ENCODE measurements at places on chromosomes 12 and 14. TPM values are rescaled to one million over a fixed set of nuclear protein-coding genes. Genes with fewer than 3 reads are reported as not detected.

GRCh38 chr12:57694459-57695019, 607 bp downstream of the OS9 start:
- DNase-seq = peak; percentile 97
- H3K4me3 ChIP-seq = peak overlapping the region; percentile 54
- H3K36me3 ChIP-seq = peaks cover 48% of the 10 kb centered on the region
- H3K27ac ChIP-seq = peak overlapping the region; percentile 8
- peaks cover 11% of the 10 kb centered on the region for H3K4me1 ChIP-seq

GRCh38 chr14:33081259-33081658, 142.6 kb downstream of the NPAS3 start:
- no peaks in the 10 kb centered on the region for H3K36me3 ChIP-seq
- H3K27ac ChIP-seq = no peak overlapping the region
- DNase-seq = no peak
- no peak overlapping the region for H3K4me3 ChIP-seq

DNA sequence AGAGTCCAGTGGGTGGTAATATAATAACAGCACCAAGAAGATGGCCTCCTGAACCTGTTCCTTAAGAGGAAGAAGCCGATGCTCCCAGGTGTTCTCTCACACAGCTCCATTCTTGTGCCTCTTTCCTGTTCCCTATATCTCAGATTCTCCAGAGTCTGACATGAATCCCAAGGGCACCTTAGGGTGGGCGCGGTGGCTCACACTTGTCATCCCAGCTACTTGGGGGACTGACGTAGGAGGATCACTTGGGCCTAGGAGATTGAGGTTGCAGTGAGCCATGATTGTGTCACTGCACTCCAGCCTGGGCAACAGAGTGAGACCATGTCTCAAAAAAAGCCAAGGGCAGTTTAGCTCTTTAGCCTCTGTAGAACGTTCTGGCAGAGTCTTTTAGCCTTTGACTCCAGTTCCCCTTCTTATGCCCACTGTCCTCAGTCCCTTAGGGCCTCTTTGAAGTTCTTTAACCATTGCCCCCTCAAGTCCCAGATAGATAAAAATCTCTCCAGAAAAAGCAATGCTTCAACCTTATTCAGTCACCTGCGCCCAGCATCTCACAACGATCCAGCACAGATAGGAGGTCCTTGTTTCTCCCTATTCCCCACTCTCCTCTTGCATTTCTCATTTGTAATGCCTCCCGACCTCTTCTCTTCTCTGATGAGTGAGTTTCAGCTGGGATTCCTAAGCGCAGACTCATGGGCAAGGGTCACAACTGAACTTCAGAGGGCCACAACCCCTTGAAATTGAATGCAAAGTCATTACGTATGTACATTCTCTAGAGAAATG, 4.7 kb downstream of the CCDC184 start:
- H3K27ac ChIP-seq = no peak overlapping the region
- H3K27me3 ChIP-seq = peaks cover 33% of the 10 kb centered on the region
- H3K36me3 ChIP-seq = peaks cover 4% of the 10 kb centered on the region
- H3K4me1 ChIP-seq = peaks cover 11% of the 10 kb centered on the region

VPS29 gene
- total RNA-seq = 88.2 TPM

KCNA5 gene
- total RNA-seq = not detected

TMCC3 gene
- total RNA-seq = 1.9 TPM
